ENCODE measurements at places on chromosomes 3 and 15.

- DNase-seq = no peak
Observed at GRCh38 chr15:77748078-77749064, 115.7 kb upstream of the LINGO1 start.

- no peak for DNase-seq
Observed at GRCh38 chr3:114846252-114846651, 300.8 kb downstream of the ZBTB20 start.

GRCh38 chr15:64701482-64702184 is 73.8 kb downstream of the RBPMS2 start:
- no peak for DNase-seq

- DNase-seq = no peak
Observed at GRCh38 chr15:69891070-69891536, 206.6 kb downstream of the TLE3 start.

DNA sequence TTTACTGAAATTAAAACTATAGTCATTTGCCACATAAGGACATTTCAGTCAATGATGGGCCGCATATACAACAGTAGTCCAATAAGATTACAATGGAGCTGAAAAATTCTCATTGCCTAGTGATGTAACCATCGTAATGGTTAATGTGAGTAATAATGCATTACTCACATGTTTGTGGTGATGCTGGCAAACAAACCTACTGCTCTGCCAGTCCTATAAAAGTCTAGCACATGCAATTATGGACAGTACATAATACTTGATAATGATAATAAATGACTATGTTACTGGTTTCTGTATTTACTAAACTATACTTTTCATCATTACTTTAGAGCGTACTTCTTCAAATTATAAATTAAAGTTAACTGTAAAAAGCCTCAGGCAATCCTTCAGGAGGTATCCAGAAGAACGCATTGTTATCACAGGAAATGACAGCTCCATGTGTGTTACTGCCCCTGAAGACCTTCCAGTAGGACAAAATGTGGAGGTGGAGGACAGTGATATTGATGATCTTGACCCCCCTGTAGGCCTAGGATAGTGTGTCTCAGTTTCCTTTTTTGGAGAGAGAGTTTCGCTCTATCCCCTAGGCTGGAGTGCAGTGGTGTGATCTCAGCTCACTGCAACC is 102.7 kb downstream of the ATP1B3 start:
- DNase-seq = no peak

DNA sequence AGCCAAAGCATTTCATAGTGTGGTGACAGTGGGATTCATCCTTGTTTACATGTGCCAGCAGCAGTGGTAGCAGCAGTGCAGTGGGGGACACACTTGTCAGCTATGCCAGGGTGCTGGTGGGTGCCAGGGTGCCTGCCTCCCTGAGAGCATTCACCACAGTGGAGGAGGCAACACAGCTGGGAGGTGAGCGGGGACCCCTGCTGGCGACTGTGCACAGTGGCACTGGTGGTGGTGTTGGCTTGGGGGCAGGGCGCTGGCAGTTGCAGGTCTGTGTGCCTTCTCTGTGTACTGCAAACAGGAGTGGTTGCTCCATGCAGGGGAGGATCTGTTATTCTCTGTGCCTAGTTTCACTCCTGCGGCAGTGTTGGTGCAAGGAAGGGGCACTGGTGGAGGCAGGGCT is 41.2 kb downstream of the CEP63 start:
- no peak for DNase-seq

- no peak for DNase-seq
Observed at GRCh38 chr3:29363110-29363509, 82.2 kb downstream of the RBMS3 start.

DNA sequence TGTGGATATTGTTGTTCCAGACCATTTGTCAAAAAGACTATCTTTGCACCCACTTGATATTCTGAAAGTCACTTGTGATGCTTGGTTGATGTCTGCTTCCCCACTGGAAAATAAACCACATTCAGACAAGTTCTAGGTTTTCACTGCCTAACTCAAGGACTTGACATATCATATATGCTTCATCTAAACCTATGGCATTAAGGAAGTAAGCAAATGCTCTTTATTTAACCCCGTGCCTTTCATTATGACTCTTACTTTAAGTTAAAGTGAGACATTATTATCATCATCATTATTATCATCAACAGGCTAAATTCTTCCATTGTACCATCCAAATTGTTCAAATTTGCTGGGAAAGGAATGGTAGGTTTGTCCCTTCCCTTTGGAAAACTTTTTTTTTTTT is 30.8 kb upstream of the C3orf80 start:
- DNase-seq = no peak

DNA sequence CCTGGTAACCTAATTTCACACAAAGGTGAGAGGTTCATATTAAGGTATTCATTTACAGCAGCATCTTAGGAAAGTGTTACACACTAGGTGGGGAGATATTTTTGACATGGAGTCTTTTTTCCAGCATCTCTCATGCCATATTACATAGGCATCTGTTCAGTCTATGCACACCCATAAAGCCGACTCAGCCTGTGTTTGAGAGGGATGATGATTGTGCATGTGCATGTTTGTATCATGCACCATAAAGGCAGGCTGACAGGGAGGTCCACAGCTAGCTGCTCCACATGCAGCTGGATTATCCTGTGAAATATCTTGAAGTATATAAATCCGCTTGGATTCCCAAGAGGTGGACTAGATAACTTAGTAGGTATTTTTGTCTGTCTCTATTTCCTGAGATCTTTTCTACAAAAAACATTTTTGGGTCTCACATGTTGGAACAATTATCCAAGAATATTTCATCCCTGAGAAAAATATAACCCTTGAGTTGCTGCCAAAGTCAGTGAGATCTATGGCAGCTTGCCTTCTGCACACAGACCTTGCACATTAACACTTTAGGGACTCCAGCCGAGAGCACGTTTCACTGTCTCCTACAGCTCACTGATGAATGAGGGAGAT is 288.4 kb upstream of the DPH6 start:
- no peak for DNase-seq

DNA sequence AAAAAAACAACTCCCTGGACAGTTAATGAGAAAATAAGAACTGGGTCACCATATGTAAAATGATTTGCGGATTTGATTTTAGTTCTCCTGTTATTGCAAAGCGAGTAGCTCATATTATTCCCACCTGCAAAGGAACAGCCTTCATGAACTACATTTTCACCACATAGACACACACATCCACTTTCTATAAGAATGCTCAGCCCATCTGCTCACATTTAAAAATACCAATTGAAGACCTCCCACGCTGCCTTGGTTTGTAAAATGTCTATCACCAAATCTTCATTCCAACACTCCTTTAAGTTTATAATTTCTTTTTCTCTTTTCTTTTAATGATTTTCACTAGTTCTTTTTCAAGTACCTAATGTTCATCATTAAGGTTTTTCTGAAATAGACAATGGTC is 148.6 kb downstream of the FGF12 start:
- no peak for DNase-seq

DNA sequence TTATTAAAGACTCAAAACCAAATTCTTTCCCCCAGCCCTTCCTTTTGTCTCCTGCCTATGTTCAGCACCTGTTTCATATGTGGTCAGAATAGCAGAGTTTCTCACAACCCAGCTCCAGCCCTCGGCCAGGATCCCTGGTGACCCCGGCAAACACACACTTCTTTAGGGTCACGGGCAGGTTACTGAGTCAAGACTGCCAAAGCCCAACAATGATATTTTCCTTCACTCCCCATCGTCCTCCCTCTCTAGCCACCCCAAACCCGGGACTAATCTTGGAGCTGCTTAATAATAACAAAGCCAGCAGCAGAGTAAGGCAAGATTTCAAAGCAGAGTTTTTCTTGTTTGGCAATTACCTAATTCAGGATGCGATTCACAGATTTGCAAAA is 25.5 kb downstream of the RARB start:
- DNase-seq = no peak

- no peak for DNase-seq
Observed at GRCh38 chr15:40309344-40309862, 1.7 kb upstream of the PLCB2 start.

Measured in mesothelial cell of epicardium (in vitro differentiated cells).